ENCODE measurements at places on chromosomes 2 and 18. TPM values are rescaled to one million over a fixed set of nuclear protein-coding genes. Genes with fewer than 3 reads are reported as not detected.

The RALB gene
- 41.7 TPM for total RNA-seq

The MLPH gene
- 12.2 TPM for total RNA-seq

The CCDC178 gene
- 0.28 TPM for total RNA-seq

The LPIN1 gene
- 53.5 TPM for total RNA-seq

The FIGLA gene
- total RNA-seq = not detected

The ZBTB7C gene
- under 0.01 TPM for total RNA-seq

The PSMD1 gene
- total RNA-seq = 136 TPM

The CD226 gene
- 0.85 TPM for total RNA-seq

The DES gene
- total RNA-seq = 3.7 TPM

The ALLC gene
- not detected for total RNA-seq

The PCARE gene
- not detected for total RNA-seq

The LTBP1 gene
- total RNA-seq = 434 TPM

The RNF103 gene
- total RNA-seq = 16.2 TPM

The DYNC1I2 gene
- 96.0 TPM for total RNA-seq
